Mesenchymal stem cell (in vitro differentiated cells and primary cell): ENCODE measurements at places on chromosomes 1 and 21.

DNA sequence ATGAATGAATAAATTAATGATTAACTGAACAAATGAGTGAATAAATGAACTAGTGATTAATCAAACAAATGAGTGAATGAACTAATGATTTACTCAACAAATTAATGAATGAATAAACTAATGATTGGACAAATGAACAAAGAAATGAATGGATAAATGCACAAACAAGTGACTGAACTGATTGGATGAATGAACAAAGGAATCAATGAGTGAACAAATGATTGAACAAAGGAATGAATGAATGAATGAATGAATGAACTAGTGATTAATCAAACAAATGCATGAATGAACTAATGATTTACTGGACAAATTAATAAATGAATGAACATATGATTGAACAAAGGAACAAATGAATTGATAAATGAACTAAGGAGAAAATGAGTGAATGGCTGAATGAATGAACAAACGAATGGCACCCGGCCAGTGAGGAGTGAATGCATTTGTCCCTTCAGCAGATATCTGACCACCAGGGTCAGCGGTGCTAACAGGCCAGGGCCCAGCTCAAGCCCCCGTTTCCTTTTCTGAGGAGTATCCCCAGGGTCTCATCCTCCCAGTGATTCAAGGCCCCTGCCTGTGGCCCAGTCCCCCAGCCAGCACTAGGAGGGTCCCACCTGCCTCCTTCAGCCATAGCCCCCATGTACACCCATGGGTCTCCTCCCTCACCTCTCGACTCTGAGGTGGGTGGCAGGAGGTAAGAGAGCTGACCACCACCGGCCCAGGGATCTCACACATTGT is 49.9 kb downstream of the WNT9A start:
- DNase-seq = no peak

GRCh38 chr21:33339918-33340317 is 15.1 kb downstream of the IFNAR1 start:
- DNase-seq = peak; percentile 27

DNA sequence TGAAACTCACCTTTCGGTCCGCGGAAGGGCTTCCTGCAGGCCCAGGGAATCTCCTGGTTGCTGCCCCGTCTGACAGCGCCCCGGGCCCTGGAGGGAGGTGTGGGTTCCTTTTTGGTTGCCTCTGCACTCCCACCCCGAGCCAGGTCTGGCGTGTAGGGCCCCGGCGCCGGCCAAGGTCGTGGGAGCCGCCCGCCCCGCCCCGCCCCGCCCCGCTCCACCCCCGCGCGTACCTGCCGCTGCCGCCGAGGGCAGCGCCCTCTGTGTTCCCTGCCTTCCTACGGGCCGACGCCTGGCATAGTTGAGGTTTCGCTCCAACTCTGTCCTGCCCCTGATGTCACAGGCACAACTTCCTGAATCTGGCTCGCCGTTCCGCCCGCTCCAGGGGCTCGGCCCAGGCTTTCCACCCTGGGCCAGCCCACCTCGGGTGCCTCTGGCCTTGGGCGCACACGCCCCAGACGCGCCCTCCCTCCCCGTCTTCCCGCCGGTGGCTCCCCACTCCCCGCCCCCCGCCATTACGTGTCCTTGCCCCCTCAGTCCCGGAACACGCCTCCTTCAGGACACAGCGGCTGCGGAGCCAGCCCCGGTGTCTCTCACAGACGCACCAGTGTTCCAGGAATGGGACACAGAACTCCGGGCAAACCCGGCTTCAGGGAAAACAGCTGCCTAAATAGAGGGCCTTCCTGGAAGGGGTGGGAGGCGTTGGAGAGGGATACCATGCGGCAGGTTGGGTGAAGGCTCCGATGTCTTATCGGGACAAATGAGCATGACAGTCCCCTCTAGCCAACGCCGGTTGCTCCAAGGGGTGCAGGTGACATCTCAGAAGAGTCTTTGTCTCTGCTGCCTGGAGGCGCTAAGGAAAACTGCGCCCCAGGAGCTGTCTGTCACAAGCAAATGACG is at the start of gene KIAA0040:
Gene KIAA0040, minus strand, starts transcription at position 147 of the 897 bp plus-strand sequence. CDS start 31,763 bp downstream, outside the sequence.
- peak; percentile 56 for DNase-seq

DNA sequence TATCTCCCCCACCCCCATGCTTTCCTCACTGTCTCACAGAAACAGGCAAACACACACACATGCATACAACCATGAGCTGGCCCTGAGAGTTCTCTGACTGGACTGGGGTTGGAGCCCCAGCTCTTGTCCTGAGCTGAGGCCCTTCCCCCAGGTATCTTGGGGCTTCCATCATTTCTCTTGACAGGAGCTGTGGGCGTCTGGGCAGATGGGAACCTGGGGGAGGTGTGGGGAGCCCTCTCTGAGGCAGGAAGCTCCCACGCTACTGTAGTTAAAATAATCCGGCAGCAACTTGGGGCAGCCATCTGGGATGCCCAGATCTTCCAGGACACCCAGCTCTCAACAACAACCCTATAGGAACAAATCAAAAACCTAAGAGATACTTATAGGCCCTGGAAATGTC is 2.7 kb upstream of the KIF21B start:
- DNase-seq = no peak

DNA sequence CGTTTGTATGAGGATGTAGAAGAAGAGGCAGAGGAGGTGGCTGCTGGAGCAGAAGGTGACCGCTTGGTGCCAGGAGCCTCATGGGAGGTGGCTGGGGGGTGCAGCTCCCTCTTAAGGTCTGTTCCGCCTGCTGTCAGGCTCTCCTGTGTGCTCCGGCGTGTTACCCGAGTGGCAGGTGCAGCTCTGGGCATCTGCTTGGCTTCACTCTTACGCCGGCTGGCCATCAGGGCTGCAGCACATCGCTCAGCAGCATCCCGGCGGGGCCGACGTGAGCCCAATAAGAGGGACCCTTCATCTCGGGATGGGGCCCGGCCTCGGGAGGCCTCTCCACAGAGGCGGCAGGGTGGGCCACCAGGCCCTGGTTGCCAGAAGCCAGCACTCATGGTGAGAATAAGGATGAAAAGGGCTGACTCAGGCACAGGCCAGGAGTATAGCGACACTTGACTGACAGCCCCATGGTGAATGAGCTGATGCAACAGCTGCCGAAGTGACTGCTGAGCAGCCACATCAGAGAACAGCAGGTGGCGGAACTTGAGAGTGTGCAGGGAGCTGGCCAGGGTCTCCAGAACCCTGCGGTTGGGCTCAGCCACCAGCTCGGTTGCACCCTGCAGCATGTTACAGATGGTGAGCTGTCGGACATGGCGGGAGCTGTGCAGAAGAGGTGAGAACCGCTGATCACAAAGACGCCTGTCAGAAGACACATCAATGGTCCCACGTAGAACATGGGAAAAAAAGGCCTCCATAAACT is 17.5 kb downstream of the LRRC41 start:
- no peak for DNase-seq

DNA sequence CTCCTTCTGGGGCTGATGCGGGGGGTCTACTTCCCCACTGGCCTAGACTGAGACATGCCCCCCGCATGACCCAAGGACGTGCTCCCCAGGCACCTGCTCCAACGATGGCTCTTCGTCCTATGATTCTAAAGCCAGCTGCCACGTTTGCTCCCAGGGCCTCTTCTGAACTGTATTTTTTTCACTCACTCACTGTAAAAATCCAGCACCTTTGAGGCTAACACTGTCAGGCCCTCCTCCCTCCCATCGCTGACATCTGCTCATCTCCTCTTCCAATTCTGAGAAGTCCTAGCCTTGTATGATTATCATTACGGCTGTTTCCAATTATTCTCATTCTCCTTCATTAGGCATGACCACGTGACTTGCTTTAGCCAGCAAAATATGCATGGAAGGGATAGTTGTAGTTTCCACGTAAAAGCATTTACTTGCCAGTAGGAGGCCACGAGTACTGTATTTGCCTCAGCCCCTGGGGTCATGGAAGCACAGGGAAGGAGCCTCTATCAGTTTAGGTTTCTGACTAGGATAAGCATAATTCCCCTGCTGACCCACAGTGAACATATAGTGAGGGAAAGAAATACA is 19.1 kb upstream of the EDN2 start:
- DNase-seq = no peak

DNA sequence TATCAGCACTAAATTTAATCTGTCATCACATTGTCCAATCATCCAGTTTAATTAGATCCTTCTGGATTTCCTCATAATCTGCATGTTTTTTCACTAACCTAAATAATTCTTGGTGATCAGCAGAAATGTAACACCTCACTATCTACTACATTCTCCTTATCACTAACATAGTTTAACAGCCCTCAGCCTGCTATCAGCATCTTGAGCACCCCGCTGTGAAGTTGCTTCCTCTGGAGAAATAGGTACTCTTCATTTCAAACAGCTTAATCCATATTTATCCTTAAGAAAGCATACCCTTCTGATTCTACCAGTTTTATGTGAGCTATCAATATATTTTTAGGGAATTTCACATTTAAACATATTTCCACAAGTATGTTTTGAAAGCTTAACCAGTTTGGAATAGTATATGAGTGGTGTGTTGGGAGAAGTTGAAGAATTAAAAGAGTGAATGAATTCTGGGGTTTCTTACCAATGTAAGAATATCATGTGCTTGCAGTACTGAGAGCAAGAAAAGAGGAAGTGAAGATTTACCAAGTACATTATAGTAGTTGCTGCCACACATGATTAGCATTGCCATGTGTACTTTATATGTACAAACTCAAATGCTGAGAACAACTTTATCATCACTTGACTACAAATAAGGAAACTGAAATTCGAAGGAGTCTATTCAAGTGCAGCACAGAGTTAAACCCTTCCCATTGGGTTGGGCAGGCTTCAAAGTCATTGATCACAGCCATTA is 771.1 kb upstream of the ADGRL4 start:
- no peak for DNase-seq
